ENCODE measurements at places on chromosomes 16 and 17.

DNA sequence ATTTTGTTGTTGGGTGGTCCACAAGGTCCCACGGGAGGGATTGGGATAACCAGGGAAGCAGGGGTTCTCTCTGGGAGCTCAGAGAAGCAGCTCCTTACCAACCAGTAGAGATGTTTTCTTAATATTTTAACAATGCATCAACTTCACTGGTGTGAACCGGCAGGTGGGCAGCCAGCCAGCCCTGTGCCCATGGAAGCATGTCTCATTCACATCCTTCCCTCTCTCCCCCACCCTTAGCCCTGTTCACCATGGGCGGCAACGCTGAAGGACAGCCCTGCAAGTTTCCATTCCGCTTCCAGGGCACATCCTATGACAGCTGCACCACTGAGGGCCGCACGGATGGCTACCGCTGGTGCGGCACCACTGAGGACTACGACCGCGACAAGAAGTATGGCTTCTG, 9.3 kb downstream of the MMP2 start:
- DNase-seq: peak; percentile 15

- no peak for DNase-seq
Observed at GRCh38 chr17:80105762-80106161, 4.4 kb downstream of the GAA start.

DNA sequence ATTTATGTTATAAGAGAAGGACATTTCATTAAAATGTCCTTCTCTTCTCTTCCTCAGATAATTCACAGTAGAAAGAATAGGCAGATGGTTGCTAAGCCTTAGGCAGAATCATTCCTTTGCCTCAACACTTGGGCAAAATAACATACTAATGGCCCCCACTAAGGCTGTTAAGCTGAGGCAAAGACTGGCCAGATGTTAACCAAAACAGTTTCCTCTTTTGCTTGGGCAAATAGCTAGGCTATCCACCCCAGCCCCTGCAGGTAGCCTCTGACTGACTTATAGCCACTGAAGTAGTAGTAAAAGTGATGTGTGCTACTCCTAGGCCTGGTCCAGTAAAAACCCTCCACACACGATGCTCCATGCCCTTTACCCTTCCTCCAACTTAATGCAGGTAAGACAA, 55.2 kb downstream of the SPAG9 start:
- no peak for DNase-seq

- peak; percentile 58 for DNase-seq
Observed at GRCh38 chr17:79925242-79925957, 86.2 kb upstream of the CBX4 start.

DNA sequence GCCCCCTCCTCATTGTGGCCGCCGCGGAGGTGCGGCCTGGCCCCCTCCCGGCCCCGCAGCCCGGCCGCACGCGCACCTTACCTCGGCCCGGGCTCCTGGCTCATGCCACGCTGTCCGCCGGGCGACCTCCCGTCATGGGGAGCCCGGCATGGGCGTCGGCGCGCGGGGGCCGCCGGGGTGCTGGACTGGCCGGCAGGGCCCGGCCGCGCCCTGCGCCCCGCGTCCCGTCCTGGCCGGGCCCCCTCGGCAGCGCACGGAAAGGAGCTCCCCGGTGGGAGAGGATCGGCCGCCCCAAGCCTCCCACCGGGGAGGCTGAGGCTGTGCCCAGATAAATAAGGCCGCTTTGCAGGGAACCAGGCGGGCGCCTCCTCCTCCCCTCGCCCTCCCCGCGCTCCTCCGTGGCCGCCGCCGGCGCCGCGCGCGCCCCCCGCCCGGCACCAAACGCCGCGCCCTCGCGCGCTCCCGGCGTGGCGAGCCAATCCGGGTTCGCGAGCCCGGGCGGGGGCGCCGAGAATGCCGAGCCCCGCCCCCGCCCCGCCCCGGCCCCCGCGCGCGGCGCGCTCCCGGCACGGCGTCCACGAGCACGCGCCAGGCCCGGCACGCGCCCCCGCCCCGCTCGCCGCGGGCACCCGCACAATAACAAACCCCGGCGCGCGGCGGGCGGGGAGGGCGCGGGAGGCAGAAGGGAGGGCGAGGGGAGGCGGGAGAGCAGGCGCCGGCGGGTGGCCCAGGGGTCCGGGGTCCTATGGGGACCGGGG, at the start of gene FBXL16:
FBXL16 (minus strand) TSS at position 371 of the 758 bp plus-strand sequence. CDS start 8,396 bp downstream, outside the sequence.
- DNase-seq: no peak

GRCh38 chr17:50221266-50221863, 19.9 kb upstream of the COL1A1 start:
- DNase-seq: no peak

GRCh38 chr17:6577686-6578263, 21.4 kb upstream of the PITPNM3 start:
- DNase-seq: no peak

DNA sequence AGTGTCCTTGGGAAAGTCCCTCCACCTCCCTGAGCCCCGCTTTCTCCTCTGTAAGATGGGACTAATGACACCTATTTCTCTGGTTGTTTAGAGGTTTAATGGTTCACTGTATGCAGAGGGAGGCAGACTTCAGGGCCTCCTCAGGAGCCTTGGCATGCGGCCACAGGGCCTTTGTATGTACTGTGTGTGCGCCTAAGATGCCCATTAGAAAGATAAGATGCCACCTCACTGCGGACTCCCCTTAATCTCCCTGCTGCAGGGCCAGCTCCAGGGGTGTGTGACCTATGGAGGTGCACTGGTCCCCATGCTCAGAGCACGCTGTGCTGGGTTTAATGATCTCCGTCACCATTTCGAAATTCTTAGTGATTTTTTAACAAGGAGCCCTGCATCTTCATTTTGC, 59.3 kb downstream of the TMEM235 start:
- DNase-seq: no peak

DNA sequence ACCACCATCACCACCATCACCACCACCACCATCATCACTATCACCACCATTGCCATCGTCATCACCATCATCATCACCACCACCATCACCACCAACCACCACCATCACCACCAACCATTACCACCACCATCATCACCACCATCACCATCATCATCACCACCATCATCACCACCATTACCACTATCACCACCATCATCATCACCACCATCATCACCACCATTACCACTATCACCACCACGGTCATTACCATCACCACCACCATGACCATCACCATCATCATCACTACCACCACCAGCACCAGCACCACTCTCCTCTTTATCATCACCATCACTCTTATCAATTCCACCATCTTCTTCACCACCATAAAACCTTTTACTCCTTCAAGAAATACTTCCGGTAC, 1.1 kb upstream of the TMEM114 start:
- no peak for DNase-seq

GRCh38 chr16:2584729-2585650, 47.2 kb downstream of the PDPK1 start:
- no peak for DNase-seq

- peak; percentile 82 for DNase-seq
Observed at GRCh38 chr17:37373530-37374159, 2.1 kb upstream of the C17orf78 start.

DNA sequence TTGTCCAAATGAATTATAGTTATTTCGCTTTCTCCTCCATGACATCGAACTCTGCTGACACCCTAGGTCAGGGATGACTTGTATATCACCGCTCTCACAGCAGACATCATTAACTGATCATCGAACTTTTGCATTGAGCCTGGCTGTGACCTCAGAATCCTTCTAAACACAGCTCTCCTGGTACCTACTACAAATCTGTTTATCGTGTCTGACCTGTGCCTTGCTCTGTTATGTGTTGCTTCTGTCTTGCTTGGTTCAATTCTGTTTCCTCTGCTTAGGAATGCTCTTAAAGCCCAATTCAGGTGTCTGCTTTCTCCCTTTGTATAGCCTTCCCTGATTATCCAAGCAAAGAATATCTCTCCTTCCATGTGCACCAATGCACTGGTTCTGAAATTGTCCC, 78.3 kb downstream of the CYLD start:
- no peak for DNase-seq

GRCh38 chr17:76446449-76447231, 6.3 kb downstream of the UBE2O start:
- no peak for DNase-seq

DNA sequence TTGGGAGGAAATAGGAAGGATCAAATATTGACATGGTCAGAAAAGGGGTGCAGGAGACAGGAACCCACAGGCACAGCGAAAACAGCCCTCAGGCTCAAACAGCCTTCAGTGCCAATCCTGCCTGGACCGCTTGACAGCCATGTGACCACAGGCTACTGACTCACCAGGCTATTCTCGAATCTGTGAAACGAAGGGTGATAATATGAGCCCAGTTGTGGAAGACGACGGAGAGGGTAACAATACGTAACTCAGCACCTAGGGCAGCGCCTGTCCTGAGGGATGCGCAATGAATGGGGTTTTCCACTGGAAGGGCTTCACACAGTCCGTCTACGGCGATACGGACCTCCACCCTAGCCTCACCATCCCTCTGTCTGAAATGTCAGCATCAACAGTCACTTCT, 117.3 kb upstream of the RCVRN start:
- DNase-seq: no peak

- no peak for DNase-seq
Observed at GRCh38 chr16:49593424-49594040, 219.9 kb downstream of the C16orf78 start.

DNA sequence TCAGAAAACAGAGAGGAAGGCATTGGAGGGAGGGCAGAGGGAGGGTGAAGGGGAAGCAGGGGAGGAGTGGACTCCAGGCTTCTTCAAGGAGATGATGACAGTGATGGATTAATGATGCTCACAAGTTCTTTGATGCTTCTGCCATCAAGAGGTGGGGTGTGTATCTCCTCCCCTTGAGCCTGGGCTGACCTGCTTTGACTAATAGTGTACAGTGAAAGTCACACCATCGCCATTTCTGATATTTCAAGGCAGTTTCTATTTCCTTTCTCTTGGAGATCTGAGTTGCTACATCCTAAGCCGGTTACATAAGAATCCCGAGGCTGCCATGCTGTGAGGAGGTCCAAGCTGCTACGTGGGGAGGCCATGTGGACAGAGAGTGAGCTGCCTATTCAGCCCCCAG, 312.5 kb downstream of the MAF start:
- DNase-seq: no peak
